ENCODE measurements at places on chromosomes 7 and 10. TPM values are rescaled to one million over a fixed set of nuclear protein-coding genes. Genes with fewer than 3 reads are reported as not detected.

GRCh38 chr7:109322833-109323232 is 753.2 kb downstream of the DNAJB9 start:
- no peaks in the 10 kb centered on the region for H3K36me3 ChIP-seq
- DNase-seq: no peak
- no peak overlapping the region for H3K4me3 ChIP-seq
- H3K4me1 ChIP-seq: no peaks in the 10 kb centered on the region
- H3K27ac ChIP-seq: no peak overlapping the region
- H3K27me3 ChIP-seq: no peaks in the 10 kb centered on the region

GRCh38 chr7:40403703-40404476 is 269.1 kb downstream of the SUGCT start:
- no peak for DNase-seq
- H3K4me3 ChIP-seq: no peak overlapping the region
- no peaks in the 10 kb centered on the region for H3K27me3 ChIP-seq

- no peak overlapping the region for H3K27ac ChIP-seq
- peaks cover 2% of the 10 kb centered on the region for H3K4me1 ChIP-seq
- H3K27me3 ChIP-seq: no peaks in the 10 kb centered on the region
- no peak overlapping the region for H3K4me3 ChIP-seq
- DNase-seq: no peak
Measured at GRCh38 chr7:33399528-33400213, 270.3 kb downstream of the BBS9 start.

The CAMK2B gene
- 0.63 TPM for total RNA-seq

The PLEKHS1 gene
- not detected for total RNA-seq

- no peak for DNase-seq
- H3K36me3 ChIP-seq: no peaks in the 10 kb centered on the region
- H3K4me1 ChIP-seq: no peaks in the 10 kb centered on the region
- no peak overlapping the region for H3K27ac ChIP-seq
- H3K4me3 ChIP-seq: no peak overlapping the region
Measured at GRCh38 chr10:9452056-9452455, 1397.6 kb downstream of the GATA3 start.

GRCh38 chr10:117653170-117653515 is 110.6 kb downstream of the EMX2 start:
- peak; percentile 72 for DNase-seq
- H3K4me1 ChIP-seq: peaks cover 24% of the 10 kb centered on the region
- peaks cover 22% of the 10 kb centered on the region for H3K27me3 ChIP-seq
- H3K27ac ChIP-seq: peak overlapping the region; percentile 50
- no peak overlapping the region for H3K4me3 ChIP-seq
- peaks cover 5% of the 10 kb centered on the region for H3K36me3 ChIP-seq

- no peak overlapping the region for H3K27ac ChIP-seq
- H3K36me3 ChIP-seq: no peaks in the 10 kb centered on the region
- H3K4me3 ChIP-seq: no peak overlapping the region
- DNase-seq: no peak
- H3K27me3 ChIP-seq: peaks cover 3% of the 10 kb centered on the region
Measured at GRCh38 chr7:134928554-134928953, 57.8 kb upstream of the AGBL3 start.

The GARIN1A gene
- 1.0 TPM for total RNA-seq

GRCh38 chr7:18978108-18978495 is 139.3 kb downstream of the TWIST1 start:
- H3K4me1 ChIP-seq: no peaks in the 10 kb centered on the region
- H3K4me3 ChIP-seq: no peak overlapping the region
- no peak for DNase-seq
- H3K36me3 ChIP-seq: no peaks in the 10 kb centered on the region

The POLR2J2 gene
- total RNA-seq: 15.4 TPM

DNA sequence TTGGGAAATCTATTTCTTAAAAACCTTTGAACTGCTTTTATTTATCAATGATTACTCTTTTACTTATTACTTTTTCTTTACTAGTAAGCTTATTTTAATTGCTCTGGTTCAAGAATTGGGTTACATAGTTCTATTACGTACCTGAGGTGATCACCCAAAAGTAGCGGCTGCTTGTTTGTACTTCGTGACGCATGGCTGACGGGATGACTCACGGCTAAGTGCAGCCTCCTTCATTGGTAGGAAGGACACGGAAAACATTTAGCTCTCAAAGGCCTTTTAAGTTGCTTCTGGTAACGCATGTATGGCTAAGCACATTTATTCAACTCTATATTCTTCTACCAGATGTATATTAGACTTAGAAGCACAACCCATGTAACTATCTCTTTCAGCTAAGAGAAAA is 285.8 kb upstream of the SP4 start:
- H3K4me3 ChIP-seq: no peak overlapping the region
- peaks cover 5% of the 10 kb centered on the region for H3K27me3 ChIP-seq
- DNase-seq: no peak

The VSTM2A gene
- total RNA-seq: not detected

DNA sequence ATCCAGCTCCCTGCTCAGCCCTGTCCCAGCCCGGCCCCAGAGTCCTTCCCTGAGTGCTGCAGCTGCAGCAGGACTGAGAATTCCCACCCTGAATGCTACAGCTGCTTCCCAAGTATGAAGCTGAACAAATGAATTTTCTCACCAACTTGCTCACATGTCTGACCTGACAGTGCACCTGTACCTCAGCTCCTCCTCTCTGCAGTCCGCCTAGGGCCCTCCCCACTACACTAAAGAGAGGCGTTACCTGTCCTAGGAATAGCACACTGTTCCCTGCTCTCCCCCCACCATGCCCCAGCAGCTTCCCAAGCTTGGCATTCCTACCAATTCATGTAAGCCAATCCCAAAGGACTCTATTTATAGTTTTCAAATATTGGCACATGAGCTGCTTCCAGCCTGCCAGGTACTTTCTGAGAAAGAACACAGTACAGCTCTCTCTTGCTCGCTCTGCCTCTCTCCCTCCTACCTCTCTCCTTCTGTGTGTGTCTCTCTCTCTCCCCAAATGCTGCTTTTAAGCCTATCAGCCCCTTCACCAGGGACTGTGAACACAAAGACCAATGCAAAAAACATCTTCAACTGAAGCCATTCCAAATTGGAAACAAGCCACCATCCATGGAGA is 400.1 kb downstream of the TNS3 start:
- H3K4me1 ChIP-seq: no peaks in the 10 kb centered on the region
- H3K27ac ChIP-seq: no peak overlapping the region
- H3K36me3 ChIP-seq: no peaks in the 10 kb centered on the region
- H3K4me3 ChIP-seq: no peak overlapping the region

DNA sequence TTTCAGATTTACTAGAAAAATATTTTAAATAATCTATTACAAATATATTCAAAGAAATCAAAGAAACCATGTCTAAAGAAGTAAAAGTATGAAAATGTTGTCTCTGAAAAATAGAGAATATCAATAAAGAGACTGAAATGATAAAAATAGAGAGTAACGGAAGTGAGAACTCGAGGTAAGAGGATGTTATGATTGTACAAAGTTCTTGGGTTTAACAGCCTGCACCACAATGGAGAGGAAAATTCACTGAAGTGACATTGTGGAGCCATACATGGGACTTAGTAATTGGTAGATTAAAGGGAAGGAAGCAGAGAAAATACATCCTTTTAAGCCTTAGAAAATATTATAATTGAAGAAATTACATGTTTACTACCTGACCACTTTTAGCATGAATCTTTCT is 77.9 kb downstream of the THSD7A start:
- DNase-seq: no peak
- no peak overlapping the region for H3K27ac ChIP-seq
- no peaks in the 10 kb centered on the region for H3K36me3 ChIP-seq
- no peaks in the 10 kb centered on the region for H3K4me1 ChIP-seq
- no peak overlapping the region for H3K4me3 ChIP-seq

GRCh38 chr7:116214921-116215320 is 4.6 kb downstream of the TES start:
- H3K4me3 ChIP-seq: no peak overlapping the region
- H3K36me3 ChIP-seq: peaks cover 31% of the 10 kb centered on the region
- H3K27me3 ChIP-seq: no peaks in the 10 kb centered on the region

- H3K4me1 ChIP-seq: no peaks in the 10 kb centered on the region
- no peaks in the 10 kb centered on the region for H3K36me3 ChIP-seq
- H3K4me3 ChIP-seq: no peak overlapping the region
- peaks cover 18% of the 10 kb centered on the region for H3K27me3 ChIP-seq
Measured at GRCh38 chr10:113216102-113216501, 266.1 kb downstream of the TCF7L2 start.

DNA sequence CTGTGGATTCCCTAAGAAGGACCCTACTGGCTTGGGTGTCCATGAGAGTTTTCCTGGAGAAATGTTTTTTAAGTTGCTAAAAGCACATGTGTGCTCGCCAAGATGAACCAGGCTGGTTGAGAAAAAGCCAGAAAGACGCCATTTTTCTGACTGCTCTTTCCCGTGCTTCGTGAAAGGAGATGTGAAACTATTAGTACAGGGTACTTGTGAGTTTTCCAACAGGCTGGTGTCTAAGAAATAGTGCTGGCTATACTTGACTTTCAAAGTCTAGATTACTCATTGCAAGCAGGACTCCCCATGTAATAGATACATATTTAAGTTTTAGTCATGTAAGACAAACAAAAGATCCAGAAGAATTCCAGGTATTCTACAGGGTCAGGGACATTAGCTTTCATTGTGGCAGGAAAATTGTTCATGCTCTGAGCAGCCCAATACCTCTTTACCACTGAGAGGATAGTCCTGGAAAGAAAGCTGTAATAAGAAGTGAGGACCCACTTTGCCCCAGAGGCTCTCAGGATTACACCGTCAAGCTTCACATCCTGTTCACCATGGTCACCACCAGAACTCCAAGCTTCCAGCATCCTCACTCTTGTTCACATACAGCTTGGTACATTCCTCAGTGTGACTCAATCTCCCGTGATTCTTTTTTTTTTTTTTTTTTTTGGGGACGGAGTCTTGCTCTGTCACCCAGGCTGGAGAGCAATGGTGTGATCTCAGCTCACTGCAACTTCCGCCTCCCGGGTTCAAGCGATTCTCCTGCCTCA is 43.8 kb upstream of the ICA1 start:
- H3K27ac ChIP-seq: no peak overlapping the region
- peaks cover 18% of the 10 kb centered on the region for H3K27me3 ChIP-seq
- no peaks in the 10 kb centered on the region for H3K36me3 ChIP-seq
- no peaks in the 10 kb centered on the region for H3K4me1 ChIP-seq

The CTAGE15 gene
- total RNA-seq: not detected

DNA sequence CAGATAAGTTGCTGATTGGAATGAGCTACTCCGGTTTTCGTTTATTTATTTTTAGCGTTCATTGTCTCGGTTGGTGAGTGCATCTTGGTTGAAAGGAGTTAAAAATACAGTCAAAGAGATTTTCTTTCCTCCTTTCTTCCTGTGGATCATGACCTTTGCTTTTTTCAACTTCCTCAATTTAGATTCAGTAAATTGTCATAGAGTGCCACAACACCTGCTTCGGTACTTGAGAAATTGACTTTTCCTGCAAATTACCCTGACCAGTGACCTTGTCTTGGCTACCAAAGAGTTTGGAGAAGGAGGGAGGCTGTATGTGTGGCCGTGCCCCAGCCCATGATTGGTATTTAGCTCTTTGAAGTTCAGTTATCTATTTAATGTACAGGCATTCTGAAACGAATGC is 128.7 kb downstream of the FAM204A start:
- H3K27ac ChIP-seq: no peak overlapping the region
- H3K27me3 ChIP-seq: peaks cover 9% of the 10 kb centered on the region
- no peaks in the 10 kb centered on the region for H3K4me1 ChIP-seq
- H3K4me3 ChIP-seq: no peak overlapping the region
- no peak for DNase-seq
- no peaks in the 10 kb centered on the region for H3K36me3 ChIP-seq

GRCh38 chr10:77431209-77431611 is 206.4 kb downstream of the KCNMA1 start:
- no peaks in the 10 kb centered on the region for H3K36me3 ChIP-seq
- no peaks in the 10 kb centered on the region for H3K4me1 ChIP-seq
- DNase-seq: no peak
- H3K27ac ChIP-seq: no peak overlapping the region
- peaks cover 2% of the 10 kb centered on the region for H3K27me3 ChIP-seq
- H3K4me3 ChIP-seq: no peak overlapping the region

DNA sequence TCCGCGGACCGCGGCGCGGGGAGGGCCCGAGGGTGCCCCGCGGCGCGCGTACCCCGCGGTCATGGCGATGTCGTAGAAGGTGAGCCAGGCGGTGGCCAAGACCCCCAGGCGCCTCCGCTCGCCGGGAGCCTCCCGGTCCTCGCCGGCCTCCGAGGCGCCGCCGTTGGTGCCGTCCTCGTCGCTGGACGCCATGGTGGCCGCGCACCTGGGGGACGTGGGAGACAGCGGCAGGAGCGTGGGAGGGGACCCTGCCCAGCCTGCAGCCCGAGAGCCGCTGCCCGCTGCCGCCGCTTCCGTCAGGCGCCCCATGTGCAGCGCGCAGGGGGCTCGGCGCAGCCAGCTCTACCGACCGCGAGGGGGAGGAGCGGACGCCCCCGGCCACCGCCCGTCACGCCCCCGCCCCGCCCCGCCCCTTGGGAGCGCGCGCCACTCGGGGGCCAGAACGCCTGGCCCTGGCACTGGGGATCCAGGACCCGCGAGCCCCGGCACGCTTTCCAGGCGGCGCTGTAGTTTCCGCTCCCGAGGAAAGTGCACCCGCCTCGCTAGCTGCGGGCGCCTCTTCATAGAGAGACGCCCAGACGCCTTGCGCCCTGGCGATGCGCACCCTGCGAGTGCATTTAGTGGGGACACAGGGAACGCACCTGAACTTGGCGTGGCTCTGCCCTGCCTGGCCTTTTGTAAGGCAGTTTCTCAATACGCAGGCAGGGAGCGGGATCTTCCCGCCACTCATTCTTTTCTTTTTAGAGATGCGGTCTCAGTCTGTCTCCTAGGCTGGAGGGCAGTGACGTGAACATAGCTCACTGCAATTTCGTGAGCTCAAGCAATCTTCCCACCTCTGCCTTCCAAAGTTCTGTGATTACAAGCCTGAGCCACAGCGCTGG is at the start of gene HACD1:
Gene HACD1, minus strand, starts transcription at position 344 of the 881 bp plus-strand sequence. Its CDS starts 35 bp downstream, at position 309.
- peaks cover 23% of the 10 kb centered on the region for H3K27me3 ChIP-seq
- peak; percentile 62 for DNase-seq
- H3K4me3 ChIP-seq: peak within 1 kb of the TSS; percentile 74
- H3K4me1 ChIP-seq: peaks cover 5% of the 10 kb centered on the region
